ENCODE measurements at places on chromosomes 16 and 17. TPM values are rescaled to one million over a fixed set of nuclear protein-coding genes. Genes with fewer than 3 reads are reported as not detected.

Gene KRT9
- total RNA-seq, result not detected

Gene WFIKKN1
- total RNA-seq, result 0.06 TPM

Gene C16orf78
- not detected for total RNA-seq

Gene NOS2
- total RNA-seq, result 0.44 TPM

Gene ODAD4
- 0.15 TPM for total RNA-seq

Gene MT1A
- 16.4 TPM for total RNA-seq

Gene TBC1D3
- not detected for total RNA-seq

Gene SLC38A10
- total RNA-seq, result 113 TPM

Gene NRN1L
- total RNA-seq, result 1.3 TPM

Gene HBA1
- not detected for total RNA-seq

Gene SDK2
- total RNA-seq, result 1.4 TPM

Gene ECI1
- 37.2 TPM for total RNA-seq

Gene CDH3
- total RNA-seq, result 8.6 TPM

Gene KRTAP2-1
- total RNA-seq, result not detected

Gene CNGB1
- not detected for total RNA-seq

Gene ABCC11
- 0.29 TPM for total RNA-seq

Gene SERPINF2
- 1.6 TPM for total RNA-seq

Gene C16orf82
- not detected for total RNA-seq

Gene TMEM114
- not detected for total RNA-seq

Gene SLC9A5
- 2.3 TPM for total RNA-seq

Gene BIRC5
- total RNA-seq, result 16.1 TPM

Gene EFCAB5
- 0.53 TPM for total RNA-seq

Gene QPRT
- 6.0 TPM for total RNA-seq

Gene MMP28
- 0.29 TPM for total RNA-seq

Gene TNFRSF17
- not detected for total RNA-seq
